ENCODE measurements at places on chromosomes 16 and 17. TPM values are rescaled to one million over a fixed set of nuclear protein-coding genes. Genes with fewer than 3 reads are reported as not detected.

The C17orf58 gene
- total RNA-seq: 17.5 TPM

The TBC1D3I gene
- not detected for total RNA-seq

The KRT15 gene
- 3.5 TPM for total RNA-seq

The NOG gene
- 0.77 TPM for total RNA-seq

The TBC1D3H gene
- not detected for total RNA-seq

The FOXC2 gene
- total RNA-seq: 7.3 TPM

The MYH3 gene
- 0.38 TPM for total RNA-seq

The SPN gene
- total RNA-seq: not detected

The GP2 gene
- total RNA-seq: not detected

The KCNG4 gene
- not detected for total RNA-seq

The SSTR5 gene
- not detected for total RNA-seq

The KDM8 gene
- total RNA-seq: 1.4 TPM

The RPTOR gene
- total RNA-seq: 19.7 TPM

The DRC7 gene
- 0.38 TPM for total RNA-seq

The HES7 gene
- total RNA-seq: not detected

The ALDH3A2 gene
- 52.0 TPM for total RNA-seq

The RAPGEFL1 gene
- 0.85 TPM for total RNA-seq

The PLLP gene
- under 0.01 TPM for total RNA-seq

The GCGR gene
- total RNA-seq: not detected

The CCDC40 gene
- 2.7 TPM for total RNA-seq

The TBC1D3E gene
- not detected for total RNA-seq

The NHLRC4 gene
- total RNA-seq: 3.4 TPM

The SLFN12L gene
- total RNA-seq: 0.19 TPM

The BRIP1 gene
- total RNA-seq: 5.4 TPM

The GNAO1 gene
- under 0.01 TPM for total RNA-seq

The TIGD7 gene
- 8.7 TPM for total RNA-seq

The ODAD4 gene
- total RNA-seq: 0.56 TPM

The ENPP7 gene
- total RNA-seq: not detected

The SLC13A2 gene
- not detected for total RNA-seq

The SRSF1 gene
- 239 TPM for total RNA-seq

The KIFC3 gene
- 56.9 TPM for total RNA-seq

The PRR15L gene
- total RNA-seq: not detected

The CBLN1 gene
- not detected for total RNA-seq

The G6PC1 gene
- total RNA-seq: not detected

The TAC4 gene
- not detected for total RNA-seq

The RMI2 gene
- total RNA-seq: 4.5 TPM

The PLA2G10 gene
- total RNA-seq: not detected

The TPSD1 gene
- total RNA-seq: not detected

The PLSCR3 gene
- 15.5 TPM for total RNA-seq

The SAT2 gene
- 30.2 TPM for total RNA-seq

The CCT6B gene
- 0.38 TPM for total RNA-seq

Measured in regular cardiac myocyte (primary cell).